ENCODE measurements at places on chromosomes 12 and 14. TPM values are rescaled to one million over a fixed set of nuclear protein-coding genes. Genes with fewer than 3 reads are reported as not detected.

DNA sequence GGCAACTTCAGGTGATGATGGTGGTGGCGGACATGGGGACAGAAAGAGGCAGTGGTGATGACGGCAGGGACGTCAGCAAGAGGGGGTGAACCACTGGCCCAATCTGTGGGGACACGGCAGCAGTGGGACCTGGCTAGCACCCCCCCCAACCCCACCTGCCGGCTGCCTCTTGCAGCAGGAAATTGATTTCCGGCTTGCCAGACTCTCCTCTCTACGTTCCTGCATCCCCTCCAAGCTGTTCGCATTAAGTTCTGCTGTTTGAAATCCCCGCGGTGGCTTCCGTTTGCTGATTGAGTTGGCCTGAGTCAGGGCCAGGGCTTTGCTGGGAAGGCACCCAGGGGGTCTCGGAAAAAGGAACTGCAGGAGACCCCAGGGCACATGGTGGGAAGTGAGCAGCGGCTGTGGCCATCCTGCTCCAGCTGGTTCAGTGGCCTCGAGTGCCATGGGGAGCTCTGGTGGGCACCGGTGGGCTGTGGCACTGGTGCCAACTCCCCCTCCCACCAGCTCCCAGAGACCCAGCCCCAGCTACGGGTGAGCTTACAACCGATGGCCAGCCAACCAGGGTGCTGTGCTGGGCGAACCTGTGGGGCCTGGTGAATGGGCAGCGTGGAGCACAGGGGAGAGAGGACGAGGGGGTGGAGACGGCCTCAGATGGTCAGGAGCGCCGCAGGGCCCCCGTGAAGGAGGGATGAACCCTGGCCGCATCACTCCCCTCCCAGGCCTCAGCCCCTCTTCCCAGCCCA lies 14.6 kb upstream of the NUDT14 start:
- peak; percentile 35 for DNase-seq

- DNase-seq: no peak
Observed at GRCh38 chr14:58665773-58666500, 28.2 kb downstream of the DACT1 start.

- DNase-seq: peak; percentile 43
Observed at GRCh38 chr12:45670346-45671065, 59.0 kb upstream of the ARID2 start.

DPY19L2 gene
- 0.84 TPM for total RNA-seq

- DNase-seq: no peak
Observed at GRCh38 chr12:11669348-11669747, 19.9 kb downstream of the ETV6 start.

CABP1 gene
- not detected for total RNA-seq

DNA sequence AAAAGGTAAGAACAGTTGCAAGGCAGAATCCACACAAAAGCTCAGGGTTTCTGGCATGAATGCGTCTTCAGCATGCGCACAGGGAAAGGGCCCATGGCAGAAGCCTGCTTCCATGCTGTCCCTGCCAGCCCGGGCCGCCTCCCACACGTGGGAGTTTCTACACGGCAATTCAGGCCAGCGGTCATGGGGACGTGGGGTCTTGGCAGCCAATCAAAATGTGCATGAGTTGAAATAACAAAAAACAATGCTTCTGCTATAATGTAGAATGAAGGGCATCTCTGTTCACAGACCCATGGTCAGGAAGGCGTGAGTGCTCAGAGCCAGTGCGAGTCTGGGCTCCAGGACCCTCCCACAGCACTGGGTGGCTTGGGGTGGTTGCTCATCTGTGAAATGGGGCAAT lies 28.6 kb downstream of the AMN start:
- no peak for DNase-seq

DNA sequence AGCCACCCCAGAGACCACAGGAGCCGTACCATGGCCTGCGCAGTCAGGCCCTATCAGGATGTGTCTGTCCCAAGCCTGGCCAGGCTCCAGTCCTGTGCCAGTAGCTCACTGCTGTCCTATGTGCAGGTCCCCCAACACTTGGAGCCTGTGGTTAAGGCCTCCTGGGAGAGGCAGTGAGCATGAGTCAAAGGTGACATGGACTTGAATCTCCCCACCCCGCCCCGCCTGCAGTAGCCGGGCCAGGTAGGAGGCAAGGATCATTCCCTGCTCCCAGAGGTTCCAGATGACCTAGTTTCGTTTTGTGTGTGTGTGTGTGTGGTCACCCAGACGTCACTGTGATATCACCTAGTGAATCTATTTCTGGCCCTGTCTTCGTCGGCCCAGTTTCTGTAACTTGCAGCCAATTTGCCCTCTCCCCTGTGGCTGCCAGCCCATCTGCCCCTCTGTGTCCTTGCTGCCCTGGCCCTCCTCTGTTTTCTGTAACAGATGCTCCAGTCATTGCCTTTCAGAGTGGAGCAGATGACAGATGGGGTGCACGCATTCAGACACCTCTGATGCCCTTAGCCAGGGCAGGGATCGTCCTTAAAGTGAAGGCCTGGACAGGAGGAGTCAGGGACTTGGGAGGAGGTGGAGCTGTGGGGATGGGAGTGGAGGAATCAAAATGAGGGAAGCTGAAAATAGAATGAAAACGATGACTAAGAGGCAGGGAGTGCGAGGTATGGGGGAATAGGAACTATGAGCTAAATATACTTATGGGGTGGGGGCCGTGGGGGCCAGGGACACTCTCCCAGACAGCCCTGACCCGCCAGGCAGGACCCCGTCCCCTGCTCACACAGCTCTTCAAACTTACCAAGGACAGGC lies 37.4 kb downstream of the SLC6A12 start:
- DNase-seq: no peak

DNA sequence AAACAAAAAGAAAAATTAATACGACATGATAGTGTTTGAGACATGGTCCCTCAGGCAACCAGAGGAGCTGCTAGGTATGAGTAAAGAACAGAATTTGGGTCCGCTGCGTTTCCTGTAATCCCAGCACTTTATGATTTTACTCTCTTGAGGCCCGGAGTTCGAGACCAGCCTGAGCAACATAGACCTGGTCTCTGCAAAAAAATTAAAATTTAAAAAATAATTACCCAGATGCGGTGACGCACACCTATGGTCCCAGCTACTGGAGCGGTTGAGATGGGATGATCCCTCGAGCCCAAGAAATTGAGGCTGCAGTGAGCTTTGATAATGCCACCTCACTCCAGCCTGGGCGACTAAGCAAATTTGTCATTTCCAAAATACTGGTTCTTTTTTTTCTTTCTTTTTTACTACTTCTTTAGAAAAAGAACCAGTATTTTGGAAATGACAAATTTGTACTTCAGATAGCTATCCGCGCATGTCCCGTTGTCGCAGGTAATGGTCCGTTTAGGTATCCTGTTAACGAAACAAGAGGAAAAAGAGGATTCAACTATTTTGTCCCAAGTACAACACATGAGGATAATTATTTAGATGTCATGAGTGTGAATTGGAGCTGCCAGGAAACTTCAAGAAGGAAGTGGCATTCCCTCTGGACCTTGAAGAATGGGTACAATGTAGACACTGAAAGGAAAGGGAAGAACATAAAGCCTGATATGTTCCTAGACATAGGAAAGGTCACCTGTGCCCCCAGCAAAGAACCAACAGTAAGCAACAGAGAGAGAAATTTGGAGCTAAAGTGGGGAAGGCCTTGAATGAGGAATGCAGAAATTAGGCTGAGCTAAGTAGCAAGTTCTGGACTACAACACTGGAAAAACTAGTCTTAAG lies 1.2 kb upstream of the HECTD1 start:
- DNase-seq: no peak

- no peak for DNase-seq
Observed at GRCh38 chr14:60349663-60350365, 100.8 kb downstream of the PPM1A start.

GRCh38 chr14:73239393-73240241 lies 2.3 kb downstream of the PAPLN start:
- DNase-seq: no peak

DNA sequence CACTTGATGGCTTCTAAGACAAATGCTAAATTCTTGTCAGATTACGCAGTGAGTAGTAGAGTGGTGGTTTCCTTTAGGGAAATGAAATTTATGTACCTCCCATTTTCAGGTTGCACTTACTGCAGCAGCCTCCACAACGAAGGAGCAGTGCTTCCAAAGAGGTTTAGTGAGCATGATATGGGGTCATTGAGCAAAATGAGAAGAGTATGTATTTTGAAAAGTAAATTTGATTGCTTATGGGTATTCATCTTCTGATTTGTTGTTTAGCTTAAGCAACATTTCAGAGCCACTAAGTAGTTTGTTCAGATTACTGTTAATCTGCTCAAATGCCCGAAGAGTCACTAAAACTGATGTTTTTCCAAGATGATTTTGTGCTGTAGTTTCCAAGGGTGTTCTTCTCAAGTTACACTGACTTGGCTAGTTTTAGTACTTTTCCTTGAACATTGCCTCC lies 493.6 kb downstream of the PCNX1 start:
- DNase-seq: peak; percentile 51

PCED1B gene
- 42.9 TPM for total RNA-seq

FCF1 gene
- 64.6 TPM for total RNA-seq

DNA sequence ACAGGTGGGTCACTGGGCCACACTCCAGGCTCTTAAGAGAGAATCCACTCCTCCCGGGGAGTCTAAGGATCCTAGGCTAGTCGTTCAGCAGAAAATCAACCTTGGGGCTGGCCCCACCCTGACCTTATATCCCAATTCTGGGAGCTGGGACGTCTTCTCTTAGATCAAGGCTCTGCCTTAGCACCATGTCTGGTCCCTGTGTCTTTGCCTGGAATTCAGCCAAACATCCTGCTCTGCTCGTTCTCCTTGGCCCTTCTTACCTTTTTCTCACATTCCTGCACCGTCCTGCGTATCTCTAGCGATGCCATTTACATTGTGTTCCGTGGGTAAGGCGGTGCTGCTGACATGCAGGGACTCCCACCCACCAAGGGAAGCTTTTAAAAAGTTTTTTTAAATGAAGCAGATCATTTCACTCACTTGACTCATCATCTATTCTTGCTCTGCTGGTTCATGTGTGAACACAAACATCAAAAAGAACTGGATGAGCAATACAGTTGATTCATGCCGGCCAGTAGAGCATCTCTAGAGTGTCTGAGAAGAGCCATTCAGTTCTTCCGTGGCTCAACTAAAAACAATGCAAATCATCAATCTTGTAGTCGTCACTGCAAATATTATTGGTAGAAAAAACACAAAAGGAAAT lies 50.2 kb downstream of the KCNK13 start:
- no peak for DNase-seq

GRCh38 chr12:58479401-58479800 lies 440.9 kb downstream of the LRIG3 start:
- DNase-seq: no peak

GRCh38 chr14:85415015-85415712 lies 114.8 kb upstream of the FLRT2 start:
- DNase-seq: no peak

DNA sequence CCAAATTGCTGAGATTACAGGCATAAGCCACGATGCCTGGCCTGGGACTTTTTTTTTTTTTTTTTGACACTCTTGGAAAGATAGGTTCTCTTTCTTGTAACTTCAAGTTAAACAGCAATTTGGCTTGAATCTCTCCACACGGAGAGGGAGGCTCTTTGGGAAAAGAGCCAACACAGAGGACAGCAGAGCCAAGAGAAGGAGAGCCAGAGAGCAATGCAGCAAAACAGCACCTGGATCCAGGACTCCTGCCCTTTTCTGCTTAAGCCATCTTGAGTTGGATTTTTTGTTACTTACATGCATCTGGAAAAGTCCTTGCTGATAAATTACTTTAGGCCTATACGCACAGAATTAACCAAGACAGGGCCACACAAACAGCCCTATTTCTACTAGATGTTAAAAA lies 176.8 kb downstream of the APAF1 start:
- DNase-seq: no peak

- DNase-seq: no peak
Observed at GRCh38 chr12:46723629-46724419, 102.0 kb downstream of the SLC38A4 start.
